Bone marrow (tissue), 2 donors: ENCODE measurements at places on chromosomes 12 and 14.

- no peak for DNase-seq
These were observed 1262.9 kb downstream of the TMEM121 start for GRCh38 chr14:106789318-106789717.

- no peak for DNase-seq
These were observed 1.7 kb downstream of the PRICKLE1 start for GRCh38 chr12:42587601-42588523.

GRCh38 chr12:104049903-104050356 is at the start of gene GLT8D2:
GLT8D2 (minus strand) TSS chr12:104050187; CDS start chr12:104019648, 30,539 bp downstream.
- no peak for DNase-seq

DNA sequence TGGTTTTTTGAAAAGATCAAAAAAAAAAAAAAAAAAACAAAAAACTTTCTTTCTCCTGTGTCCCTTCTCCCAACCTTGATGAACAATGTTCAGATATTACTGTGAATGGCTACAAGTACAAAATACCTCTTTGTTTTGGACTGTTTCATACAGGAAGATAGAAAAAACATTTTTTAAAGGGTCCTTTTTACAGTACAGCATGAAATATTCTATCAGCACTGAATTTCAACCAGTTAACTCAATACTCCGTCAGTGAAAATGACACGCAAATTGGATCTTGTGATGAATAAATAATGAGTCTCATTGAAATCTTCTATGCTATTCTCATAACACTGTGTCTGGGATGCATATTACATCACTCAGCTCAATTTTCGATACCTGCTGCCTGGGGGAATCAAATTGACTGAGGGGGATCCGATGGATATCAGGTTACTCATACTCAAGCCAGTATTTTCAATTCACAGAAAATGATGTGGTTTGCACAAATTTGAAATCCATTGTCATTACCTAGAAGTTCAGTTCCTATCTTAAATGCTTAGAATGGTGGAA is 179.6 kb downstream of the TMTC2 start:
- DNase-seq = no peak

- DNase-seq = no peak
These were observed 465.2 kb downstream of the PCNX1 start for GRCh38 chr14:71372411-71372838.

DNA sequence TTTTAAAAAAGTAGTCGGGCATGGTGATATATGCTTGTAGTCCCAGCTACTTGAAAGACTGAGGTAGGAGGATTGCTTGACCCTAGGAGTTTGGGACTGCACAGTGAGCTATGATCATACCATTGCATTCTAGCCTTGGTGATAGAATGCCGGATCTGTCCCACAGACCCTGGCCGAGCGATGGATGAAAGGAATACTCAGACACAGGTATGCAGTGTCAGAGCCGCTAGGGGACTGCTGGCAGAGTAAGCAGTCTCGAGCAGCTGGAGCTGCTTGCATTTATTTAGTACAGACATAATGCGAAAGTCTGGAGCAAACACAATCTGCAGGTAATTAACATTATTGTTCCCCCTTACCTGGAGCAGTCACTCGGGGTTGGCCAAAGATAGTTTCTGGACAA is 18.6 kb downstream of the AICDA start:
- no peak for DNase-seq

GRCh38 chr14:105980224-105980623 is 453.8 kb downstream of the TMEM121 start:
- DNase-seq = no peak

GRCh38 chr12:46942579-46942978 is 116.8 kb upstream of the SLC38A4 start:
- DNase-seq = no peak

GRCh38 chr14:21016413-21017190 is 8.3 kb downstream of the NDRG2 start:
- DNase-seq = no peak

DNA sequence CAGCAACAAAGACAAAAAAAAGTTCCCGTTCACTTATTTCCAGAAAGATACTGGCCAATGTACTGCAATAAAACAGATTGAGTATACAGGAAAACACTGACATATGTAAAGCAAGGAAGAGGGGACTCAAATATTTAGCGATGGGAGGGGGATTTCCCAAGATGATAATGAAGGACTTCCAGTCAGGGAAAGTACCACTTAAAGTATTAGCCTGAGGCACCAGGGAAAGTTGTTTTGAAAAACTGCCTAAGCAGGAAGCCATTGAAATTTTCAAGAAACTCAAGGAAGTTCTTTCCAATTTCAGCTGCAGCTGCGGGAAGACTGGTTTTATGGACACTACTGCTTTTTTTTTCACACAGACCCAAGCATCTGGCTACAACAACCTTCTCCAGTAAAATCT is 1007.4 kb upstream of the NOVA1 start:
- DNase-seq = no peak

GRCh38 chr12:126507231-126507630 is 1442.0 kb downstream of the AACS start:
- no peak for DNase-seq

- DNase-seq = no peak
These were observed 70.3 kb upstream of the MDM1 start for GRCh38 chr12:68402422-68402821.

- no peak for DNase-seq
These were observed 11.8 kb upstream of the TUBA1C start for GRCh38 chr12:49253033-49253623.

GRCh38 chr12:116441292-116441691 is 117.9 kb upstream of the MAP1LC3B2 start:
- DNase-seq = no peak

DNA sequence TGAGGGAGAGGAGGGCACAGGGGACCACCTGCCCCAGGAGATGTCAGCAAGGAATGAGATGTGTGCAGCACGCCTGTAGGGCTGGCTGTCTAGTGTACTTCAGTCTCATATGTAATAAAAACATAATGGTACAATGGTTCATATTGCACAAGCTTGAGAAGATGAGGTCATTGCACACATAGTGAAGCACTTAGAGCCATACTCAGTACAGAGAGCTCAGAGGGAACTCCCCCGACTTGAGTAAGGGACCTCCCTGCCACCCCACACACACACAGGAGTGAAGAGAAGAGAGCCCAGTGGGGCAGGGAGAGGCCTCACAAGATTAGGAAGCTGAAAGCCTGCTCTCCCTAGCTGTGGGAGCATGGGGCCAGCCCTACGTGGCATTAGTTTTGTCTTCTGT is 61.5 kb downstream of the SLC6A12 start:
- DNase-seq = no peak

DNA sequence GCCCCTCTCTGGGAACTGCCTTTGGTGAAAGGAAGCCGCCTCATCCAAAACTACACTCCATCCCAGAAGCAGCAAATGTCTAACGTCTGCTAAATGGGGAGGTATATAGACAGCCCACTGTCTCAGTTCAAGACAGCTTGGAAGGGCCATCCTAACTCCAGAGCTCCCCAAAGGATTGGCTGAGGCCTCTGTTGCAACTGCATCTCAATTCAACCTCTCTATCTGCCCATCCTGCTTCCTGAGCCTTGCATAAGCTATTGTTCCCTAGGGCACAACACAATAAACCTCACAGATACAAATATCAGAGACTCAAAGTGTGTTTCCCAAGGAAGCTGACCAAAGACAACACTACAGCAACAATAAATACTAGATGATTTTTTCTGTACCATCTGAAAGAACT is 495.2 kb upstream of the SOX5 start:
- no peak for DNase-seq

- no peak for DNase-seq
These were observed 24.5 kb downstream of the HRK start for GRCh38 chr12:116856729-116857128.

DNA sequence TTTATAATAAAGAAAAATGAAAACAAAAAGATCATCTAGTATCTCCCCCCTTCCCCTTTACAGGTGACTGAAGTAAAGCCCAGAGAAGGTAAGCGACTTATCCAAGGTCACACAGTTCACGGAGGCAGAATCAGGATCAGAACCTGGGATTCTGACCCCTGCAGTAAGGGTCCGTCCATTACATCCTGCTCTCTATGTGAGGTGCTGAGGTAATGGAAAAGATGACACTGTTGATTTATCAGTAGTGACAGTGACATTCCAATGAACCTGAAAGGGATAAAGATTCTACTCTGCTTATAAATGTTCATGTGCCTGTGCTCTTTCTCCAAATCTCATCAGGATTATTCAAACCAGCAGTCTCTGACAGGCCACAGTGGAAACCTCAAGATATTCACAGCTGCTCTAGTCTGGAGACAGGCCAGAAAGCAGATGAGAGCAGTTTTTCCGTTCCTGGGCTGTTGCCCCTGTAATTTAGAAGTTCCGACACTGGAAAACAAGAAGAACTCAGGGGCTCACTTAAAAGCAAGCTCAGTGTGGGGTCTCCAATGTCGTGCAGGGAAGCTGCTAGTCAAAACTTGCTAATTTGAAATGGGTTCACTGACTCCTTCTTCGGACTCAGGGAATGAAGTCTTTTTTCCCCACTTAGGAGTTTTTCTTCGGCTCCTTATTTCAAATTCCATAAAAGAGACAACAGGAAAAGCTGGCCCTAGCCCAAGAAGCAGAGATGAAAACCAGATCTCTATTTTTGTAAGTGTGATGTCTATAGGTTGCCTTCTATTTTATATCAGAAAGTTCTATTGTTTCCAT is 131.8 kb upstream of the EEA1 start:
- DNase-seq = no peak

- no peak for DNase-seq
These were observed 8.9 kb downstream of the AJUBA start for GRCh38 chr14:22973217-22974032.

- DNase-seq = no peak
These were observed 120.5 kb downstream of the GCH1 start for GRCh38 chr14:54781961-54782750.

DNA sequence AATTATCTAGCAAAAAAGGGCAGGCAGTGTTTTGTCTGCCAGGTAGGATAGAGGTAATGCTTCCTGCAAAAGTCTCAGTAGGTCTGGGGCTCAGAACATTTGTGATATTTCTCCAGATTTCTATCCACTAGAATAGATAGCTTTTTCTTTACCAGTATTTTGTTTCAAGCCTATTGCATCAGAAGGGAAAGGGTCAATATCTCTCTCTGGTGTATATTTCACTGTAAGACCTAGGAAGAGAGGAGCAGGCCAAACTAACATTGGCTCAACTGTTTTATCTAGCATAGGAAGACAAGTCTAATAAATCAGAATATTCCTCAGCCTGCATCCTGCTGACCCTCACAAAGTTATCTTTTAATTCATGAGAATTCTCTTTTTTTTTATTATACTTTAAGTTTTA is 106.7 kb upstream of the DAAM1 start:
- no peak for DNase-seq

DNA sequence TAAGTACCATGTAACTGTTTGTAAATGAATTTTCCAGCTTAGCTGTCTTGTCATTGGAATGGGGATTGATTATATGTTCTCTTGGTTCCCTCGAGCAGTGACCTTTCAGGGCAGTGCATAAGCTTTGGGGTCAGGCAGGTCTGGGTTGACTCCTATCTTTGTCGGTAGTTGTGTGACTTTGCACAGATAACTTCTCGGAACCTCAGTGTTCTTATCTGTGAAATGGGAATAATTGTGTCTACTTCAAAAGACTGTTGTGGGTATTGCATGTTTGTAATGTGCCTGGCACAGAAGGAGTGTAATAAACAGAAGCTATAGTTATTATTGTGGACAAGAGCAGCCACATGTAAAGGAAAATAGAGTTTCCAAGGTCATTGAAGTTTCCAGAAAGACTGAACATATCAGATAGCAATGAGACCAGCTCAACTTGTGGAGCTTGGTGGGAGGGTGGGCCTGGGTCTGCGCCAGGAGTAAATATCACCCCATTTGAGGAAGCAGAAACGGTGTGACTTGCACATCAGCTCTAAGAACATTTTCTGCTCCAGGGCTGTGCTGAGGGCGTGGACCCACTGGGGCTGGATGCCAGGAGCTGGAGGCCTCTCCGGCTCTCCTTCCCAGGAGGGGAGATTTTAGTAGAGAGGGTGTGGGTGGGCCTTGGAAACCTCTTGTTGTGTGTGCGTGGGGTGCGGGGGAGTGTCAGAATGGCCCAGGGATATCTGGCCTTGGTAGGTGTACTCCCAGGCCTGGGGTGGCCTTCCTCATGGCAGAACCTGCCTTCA is 19.7 kb downstream of the FOS start:
- DNase-seq = no peak

GRCh38 chr12:15443611-15444010 is 121.3 kb downstream of the PTPRO start:
- DNase-seq = no peak

DNA sequence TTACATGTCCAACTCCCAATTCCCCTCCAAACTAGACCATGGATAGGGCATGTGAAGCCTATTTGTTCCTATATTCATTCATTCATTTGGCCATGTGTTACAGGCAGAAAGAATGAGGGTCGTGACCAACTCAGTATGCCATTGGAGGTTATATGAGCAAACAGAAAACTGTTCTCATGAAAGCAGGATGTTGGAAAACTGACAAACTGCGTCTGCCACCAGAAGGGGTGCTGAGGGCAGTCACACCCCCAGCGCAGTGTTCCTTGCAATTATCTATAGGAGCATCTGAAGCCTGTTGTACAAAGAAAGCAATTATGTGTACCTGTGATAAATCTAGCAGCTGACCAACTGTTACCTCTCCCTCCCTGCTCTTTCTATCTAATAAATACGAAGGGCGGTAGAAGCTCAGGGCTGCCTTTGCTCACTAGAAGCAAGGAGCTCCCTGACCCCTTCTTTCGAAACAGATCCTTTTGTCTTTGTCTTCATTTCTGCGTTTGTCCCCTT is 21.1 kb downstream of the ENTPD5 start:
- no peak for DNase-seq
